Activated naive CD4-positive, alpha-beta T cell treated with anti-CD3 and anti-CD28 coated beads, Interleukin-2, amount 50 U/mL, for 72 hours (primary cell): ENCODE measurements at places on chromosomes 1 and 21.

DNA sequence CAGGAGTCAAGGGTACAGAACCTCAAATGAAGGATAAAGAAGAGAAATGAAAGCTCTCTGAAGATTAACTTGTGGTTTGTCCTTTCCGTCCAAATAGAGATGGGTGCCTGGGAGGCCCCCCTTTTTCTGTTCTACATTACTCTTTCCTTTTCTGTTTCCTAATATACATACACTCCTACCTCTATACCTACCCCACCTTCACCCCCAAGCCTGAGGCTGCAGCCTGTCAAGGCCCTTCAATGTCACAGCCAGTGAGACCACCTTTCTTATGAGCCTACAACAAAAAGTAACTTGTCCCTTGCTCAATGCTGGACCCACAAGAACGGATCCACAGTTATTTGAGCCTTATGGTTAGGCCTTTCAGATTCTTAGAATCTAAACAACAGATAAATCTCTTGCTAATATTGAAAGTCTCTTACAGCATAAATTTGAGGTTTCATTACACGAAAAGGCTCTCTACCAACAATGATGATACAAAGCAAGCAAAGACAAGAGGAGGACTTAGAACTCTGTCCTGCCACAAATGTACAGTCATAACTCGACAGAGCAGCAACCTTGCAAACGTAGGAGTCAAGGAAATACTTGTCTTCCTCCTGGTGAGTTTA is 4.1 kb upstream of the TRAF3IP3 start:
- DNase-seq: no peak

GRCh38 chr1:35448344-35448801 is 108.8 kb downstream of the KIAA0319L start:
- DNase-seq: no peak

DNA sequence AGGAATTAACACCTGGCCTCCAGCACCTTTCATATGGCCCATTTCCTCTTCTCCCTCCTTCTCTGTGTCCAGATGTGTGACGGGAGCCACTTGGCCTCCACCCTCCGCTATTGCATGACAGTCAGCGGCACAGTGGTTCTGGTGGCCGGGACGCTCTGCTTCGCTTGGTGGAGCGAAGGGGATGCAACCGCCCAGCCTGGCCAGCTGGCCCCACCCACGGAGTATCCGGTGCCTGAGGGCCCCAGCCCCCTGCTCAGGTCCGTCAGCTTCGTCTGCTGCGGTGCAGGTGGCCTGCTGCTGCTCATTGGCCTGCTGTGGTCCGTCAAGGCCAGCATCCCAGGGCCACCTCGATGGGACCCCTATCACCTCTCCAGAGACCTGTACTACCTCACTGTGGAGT is 5.6 kb downstream of the TMEM61 start:
- peak; percentile 41 for DNase-seq

DNA sequence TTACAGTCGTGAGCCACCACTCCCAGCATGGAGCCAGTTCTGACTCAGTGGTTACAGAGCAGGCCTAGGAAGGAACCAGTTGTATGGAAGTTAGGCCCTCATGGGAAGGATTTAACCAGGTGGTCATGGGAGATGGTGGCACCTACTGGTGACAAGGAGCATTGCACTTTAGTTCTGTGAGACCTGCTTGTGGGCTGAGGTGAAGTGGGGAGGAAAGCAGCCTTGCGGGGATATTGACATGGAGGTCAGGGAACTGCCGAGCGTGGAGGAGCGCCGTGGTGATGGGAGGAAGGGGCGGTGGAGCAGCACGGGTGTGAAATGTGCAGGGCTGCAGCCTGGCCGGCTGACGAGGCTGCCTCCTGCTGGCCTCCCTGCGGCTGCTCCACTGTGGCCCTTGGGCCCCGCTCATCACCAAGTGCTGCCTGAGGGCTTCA is 100.4 kb downstream of the GALNT2 start:
- peak; percentile 31 for DNase-seq

DNA sequence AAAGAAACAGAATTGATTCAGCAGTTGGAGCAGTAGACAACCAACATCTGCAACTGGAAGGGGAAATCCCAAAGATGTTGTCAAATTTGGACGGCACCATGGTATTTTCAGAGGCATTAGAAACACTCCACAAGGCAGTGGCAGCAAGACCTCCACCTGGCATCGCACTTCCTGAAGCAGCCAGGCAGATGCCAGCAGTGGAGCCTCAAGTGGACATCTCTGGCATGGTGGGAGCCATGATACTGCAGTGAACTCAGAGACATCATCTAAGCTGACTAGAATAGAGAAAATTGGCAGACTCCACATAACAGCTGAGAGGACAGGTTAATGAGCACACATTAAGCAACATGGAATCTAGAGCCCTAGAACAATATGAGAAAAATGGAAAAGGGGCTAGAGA is 33.9 kb upstream of the RGS8 start:
- DNase-seq: no peak

- no peak for DNase-seq
These were observed 252.0 kb downstream of the RHOU start for GRCh38 chr1:228987286-228987685.

DNA sequence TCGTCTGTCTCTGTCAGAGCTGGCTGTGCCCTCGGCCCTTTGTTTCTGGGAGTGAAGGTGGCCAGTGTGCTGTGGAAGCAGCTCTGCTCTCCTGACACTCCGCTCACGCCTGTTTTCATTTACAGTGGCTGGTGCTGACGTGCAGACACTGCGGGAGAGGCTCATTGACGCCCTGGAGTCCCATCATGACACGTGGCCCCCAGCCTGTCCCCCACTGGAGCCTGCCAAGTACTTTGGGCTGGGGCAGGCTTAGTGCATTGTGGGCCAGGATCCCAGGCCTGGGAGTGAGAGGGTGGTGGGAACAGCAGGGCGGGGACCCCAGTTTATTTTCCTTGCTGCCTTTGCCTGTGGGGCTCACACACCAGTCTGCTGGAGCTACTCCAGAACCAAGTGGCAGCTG is 21.1 kb downstream of the QSOX1 start:
- DNase-seq: no peak

DNA sequence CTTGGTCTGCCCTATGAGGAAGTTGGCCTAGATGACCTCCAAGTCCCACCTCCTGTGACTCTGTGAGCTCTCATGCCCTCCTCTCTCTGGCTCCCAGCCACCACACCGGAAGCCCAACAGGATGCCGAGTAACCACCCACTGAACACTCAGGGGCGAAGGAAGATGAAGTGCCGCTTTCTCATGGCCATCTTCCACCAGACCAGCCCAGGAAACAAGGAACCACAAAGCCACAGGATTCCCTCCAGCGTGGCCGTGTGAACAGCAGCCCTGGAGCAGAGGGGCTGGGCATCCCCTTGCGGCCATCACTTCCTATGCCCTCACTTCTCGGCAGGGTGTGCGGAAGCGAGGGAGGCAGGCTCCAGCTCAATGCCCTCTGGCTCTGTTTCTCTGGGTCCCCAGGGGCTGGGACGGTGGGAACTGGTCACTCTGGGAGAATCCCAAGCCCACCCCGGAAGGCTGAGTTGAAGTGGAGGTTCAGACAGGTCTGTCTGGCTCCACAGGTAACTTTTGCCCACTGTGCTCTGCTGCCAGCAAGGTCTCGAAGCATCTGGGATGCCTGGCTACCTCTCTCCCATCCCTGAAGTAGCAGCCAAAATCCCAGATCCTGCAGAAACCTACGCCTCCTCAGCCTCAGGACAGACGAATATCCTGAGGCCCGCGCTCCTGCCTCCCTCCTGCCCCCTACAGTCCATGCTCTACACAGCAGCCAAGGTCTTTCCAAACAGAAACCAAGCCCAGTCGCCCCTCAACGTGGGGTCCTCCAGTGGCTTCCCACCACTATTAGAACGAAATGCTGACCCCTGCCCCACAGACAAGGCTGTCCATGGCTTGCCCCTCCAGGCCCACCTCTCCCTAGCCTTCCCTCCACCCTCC is 44.2 kb upstream of the ECE1 start:
- peak; percentile 64 for DNase-seq

DNA sequence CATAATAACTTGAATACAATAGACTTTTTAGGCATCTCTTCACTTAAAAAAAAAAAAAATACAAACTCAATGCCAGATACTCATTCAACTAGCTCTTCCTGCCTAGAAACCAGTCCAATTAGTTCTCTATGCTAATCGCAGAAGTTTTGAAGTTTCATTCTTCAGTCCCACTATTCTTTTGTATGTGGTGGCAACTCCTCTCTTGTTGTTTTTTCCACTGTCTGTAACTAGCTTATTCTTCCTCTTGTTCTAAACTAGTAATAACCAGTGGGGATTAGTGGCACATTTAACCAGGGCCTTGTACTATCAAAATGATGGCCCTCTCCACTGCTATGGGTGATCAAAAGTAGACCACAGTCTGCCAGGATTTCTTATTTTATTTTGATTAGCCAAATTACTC is 52.5 kb downstream of the SELENOF start:
- no peak for DNase-seq

- no peak for DNase-seq
These were observed 63.7 kb upstream of the LPGAT1 start for GRCh38 chr1:211894312-211894711.

- no peak for DNase-seq
These were observed 13.2 kb downstream of the MYBPH start for GRCh38 chr1:203162403-203162802.

GRCh38 chr1:185426848-185427247 is 109.8 kb upstream of the IVNS1ABP start:
- no peak for DNase-seq

GRCh38 chr1:12447849-12448312 is 170.1 kb downstream of the DHRS3 start:
- no peak for DNase-seq

GRCh38 chr1:202639500-202639899 is 70.8 kb downstream of the SYT2 start:
- DNase-seq: no peak
